ENCODE measurements at places on chromosomes 13 and 19.

DNA sequence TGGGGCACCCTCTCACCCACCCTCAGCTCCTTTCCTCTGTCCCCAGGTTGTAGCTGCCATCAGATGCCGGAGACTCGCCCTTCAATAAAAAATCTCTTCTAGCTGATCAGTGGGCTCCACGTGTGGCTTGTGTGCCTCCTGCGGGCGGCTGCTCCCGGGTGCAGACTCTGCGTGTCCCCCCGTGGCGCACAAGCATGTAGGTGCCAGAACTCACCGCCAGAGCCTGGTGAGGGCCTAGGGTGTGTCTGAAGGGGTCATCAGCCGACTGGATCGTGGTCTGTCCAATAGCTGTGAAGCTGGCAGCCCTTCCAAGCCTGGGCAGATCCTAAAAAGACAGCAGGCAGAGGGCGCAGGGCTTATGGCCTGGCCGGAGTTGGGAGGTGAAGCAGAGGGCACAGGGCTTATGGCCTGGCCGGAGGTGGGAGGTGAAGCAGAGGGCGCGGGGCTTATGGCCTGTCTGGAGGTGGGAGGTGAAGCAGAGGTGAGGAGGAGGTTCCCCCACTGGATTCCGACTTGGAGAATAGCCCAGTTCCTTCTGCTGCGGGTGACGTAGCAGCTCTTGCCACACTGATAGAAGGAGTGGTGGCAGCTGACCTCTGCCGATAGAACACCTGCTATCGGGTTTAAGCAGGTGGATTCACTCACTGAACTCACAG, 11.7 kb downstream of the NOP53 start:
- no peak for DNase-seq

DNA sequence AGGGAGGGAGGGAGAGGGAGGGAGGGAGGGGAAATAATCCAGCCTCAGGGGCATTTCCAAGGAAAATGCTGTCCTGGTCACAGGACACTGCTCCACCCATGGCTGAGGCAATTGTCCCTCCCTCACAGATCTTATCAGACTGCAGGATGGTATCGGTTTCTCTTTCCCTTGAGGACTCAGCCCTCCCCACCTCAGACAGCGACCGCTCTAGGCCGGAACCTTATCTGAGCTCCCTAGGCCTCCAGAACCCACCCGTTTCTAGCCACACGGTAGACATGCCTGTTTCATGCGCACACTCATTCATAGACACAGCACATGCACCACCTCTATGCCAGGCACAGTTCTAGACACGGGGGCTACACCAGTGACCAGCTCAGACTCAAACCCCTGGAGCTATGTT, 10.0 kb upstream of the IZUMO2 start:
- DNase-seq: no peak

GRCh38 chr19:3656747-3657394, 30.3 kb upstream of the CACTIN start:
- no peak for DNase-seq

DNA sequence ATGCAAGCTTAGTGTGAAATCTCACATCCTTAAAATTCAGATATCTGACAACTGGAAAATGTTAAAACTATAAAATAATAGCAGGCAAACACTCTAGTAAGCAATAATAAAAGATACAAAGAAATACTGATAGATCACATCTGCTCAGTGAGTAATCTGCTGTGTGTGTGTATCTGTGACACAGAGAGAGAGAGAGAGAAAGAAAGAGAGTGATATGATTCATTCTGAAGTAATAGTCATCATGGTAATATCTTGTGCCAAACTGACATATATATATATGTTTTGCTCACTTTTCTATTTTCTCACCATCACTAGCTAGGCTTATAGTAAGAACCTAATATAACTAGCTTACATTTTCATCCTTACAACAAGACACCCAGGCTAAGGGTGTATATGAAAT, 288.0 kb upstream of the SLITRK6 start:
- DNase-seq: no peak

DNA sequence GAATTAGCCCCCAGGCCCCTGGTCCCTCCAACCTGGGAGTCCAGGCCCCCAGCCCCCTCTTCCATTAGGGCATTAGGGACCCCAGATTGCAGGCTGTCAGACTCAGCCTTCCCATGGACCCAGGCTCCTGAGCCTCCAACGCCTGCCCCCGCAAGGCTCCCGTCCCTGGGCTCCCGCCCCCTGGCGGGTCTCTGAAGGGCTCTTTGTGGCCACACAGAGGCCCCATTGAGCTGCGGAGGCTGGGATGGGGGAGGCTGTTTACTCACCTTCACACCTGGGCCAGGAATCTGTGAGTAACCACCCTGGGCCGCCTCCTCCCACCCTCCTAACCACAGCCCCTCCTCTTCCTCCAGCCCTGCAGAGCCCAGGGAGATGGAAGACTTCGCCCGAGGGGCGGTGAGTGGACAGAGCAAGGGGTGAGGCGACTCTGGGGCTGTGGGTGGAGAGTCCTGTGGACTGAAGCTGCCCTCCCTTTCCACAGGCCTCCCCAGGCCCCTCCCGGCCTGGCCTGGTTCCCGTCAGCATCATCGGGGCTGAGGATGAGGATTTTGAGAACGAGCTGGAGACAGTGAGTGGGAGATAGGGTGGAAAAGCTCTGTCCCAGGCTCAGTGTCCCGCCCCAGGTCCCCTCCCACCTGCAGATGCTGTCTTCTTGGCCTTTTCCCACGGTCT, 4.9 kb downstream of the ARHGEF1 start:
- peak; percentile 48 for DNase-seq

DNA sequence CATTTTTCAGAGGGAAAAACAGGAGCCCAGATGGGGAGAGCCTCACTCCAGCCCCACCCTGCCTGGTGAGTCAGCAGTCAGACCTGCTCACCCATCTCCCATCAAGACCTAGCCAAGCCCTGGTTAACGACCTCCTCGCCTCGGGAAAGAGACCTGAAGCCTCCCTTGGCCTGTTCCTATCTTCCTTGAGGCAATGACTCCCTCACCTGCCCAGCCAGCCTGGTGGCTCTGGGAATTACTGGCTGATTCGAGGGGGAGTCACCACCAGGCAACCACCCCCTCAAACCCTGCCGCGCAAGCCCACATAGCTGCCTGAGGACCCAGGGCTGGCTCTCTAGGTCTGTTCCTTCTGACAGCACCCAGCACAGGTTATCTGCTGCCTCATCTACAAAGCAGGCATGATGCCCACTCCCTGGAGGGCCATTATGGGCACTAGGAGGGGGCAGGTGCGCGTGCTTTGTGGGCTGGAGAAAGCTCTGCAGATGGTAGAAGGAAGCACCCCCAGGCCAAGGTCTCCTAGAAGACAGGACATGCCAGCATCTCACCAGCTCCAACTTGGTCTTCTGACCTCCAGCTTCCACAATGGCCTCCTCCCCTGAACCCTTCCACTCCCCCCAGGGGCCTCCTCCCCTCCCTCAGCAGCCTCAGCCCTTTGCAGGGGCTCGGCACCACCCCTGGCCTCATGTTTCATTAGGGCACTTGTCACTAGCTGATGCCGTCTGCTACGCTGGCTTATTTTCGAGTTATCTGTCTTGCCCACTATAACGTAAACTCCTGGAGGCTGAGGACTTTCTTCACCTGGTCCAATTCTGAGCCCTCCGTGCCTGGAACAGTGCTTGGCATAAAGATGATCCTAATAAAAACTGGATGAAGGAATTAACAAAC, 10.4 kb downstream of the DEDD2 start:
- DNase-seq: no peak

- DNase-seq: no peak
Measured at GRCh38 chr13:45207319-45207718, 6.5 kb upstream of the KCTD4 start.

- no peak for DNase-seq
Measured at GRCh38 chr19:38115271-38115802, 108.7 kb downstream of the DPF1 start.

- DNase-seq: no peak
Measured at GRCh38 chr13:108156749-108157148, 58.6 kb downstream of the LIG4 start.

GRCh38 chr13:32746474-32746873, 160.2 kb downstream of the PDS5B start:
- no peak for DNase-seq

DNA sequence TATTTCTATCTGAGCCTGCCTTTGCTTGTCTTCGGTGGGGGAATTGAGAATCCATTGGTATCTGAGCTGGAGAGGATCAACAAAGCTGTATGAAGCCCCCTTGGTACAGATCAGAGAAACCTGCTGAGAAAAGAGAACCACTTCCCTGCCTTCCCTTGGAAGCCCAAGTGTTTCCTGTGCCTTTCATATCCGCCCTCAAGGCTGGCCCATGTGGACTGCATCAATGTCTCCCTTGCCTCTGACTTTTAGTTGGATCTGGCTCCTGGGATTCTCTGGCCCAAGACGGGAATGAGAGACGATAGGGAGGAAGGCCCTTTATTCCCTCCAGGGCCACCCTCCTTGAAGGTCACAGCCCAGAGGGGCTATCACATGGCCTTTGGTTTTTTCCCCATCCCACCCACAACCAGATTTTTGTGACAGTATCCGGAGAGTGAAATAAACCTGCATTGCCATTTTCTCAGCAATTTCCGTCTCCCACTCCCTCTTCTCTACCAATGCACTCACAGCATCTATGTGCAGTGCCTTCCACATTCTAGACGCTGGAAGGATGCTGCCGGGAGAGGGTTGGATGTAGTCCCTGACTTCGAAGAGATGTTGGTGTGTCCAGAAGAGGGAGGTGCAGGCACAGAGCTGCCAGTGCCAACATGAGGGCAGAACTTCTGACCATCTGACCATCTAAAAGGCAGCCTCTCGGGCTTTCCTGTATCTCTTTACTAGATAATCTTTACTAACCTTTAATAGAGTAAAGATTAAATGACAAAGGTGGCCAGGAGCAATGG, 63.8 kb downstream of the KCTD15 start:
- DNase-seq: no peak

DNA sequence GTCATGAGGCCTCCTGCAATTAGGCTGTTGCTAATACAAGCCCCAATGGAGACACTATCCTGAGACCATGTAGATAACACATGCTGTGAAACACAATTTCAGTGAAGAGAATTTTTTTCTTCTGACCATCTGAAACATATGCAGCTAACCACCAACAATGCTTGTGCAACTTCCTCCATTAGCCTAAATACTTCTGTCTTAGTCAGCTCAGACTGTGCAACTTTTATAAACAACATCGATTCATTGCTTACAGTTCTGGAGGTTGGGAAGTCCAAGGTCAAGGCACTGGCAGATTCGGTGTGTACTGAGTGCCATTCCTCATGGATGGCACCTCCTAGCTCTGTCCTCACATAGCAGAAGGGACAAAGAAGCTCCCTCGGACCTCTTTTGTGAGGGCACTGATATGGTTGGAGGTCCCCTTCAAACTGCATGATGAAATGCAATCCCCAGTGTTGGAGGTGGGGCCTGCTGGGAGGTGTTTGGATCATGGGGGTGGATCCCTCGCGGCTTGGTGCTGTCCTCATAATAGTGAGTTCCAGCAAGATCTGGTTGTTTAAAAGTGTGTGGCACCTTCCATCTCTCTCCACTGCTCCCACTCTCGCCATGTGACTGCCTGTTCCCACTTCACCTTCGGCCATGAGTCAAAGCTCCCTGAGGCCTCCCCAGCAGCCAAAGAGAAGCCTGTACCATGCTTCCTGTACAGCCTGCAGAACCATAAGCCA, 27.7 kb downstream of the STK24 start:
- DNase-seq: no peak

DNA sequence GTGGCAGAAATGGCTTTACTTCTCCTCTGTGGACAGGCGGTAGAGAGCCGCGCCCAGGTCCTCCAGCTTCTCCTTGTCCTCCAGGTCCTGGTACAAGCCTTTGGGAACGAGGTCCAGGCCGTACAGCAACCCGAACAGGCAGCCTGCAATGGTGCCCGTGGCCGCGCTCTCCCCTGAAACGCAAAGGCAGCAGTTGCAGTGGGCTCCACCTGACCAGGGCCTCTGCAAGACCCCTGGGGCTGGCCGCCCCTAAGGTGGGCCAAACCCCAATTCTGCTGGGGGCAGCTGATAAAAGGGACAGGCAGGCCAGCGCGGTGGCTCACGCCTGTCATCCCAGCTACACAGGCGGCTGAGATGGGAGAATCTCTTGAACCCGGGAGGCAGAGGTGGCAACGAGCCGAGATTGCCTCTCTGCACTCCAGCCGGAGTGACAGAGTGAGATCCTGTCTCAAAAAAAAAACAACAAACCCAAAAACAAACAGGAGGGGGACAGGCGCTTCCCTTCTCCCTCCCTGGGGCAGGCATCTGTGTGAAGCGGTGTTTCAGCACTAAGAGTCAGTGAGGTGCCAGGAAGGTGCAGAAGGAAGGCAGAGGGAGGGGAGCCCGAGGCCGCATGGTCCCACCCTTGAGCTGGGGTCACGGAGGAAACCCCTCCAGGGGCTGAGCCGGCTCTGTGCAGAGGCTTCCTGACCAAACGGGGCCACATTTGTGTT, 30.3 kb downstream of the ADPRHL1 start:
- DNase-seq: no peak

DNA sequence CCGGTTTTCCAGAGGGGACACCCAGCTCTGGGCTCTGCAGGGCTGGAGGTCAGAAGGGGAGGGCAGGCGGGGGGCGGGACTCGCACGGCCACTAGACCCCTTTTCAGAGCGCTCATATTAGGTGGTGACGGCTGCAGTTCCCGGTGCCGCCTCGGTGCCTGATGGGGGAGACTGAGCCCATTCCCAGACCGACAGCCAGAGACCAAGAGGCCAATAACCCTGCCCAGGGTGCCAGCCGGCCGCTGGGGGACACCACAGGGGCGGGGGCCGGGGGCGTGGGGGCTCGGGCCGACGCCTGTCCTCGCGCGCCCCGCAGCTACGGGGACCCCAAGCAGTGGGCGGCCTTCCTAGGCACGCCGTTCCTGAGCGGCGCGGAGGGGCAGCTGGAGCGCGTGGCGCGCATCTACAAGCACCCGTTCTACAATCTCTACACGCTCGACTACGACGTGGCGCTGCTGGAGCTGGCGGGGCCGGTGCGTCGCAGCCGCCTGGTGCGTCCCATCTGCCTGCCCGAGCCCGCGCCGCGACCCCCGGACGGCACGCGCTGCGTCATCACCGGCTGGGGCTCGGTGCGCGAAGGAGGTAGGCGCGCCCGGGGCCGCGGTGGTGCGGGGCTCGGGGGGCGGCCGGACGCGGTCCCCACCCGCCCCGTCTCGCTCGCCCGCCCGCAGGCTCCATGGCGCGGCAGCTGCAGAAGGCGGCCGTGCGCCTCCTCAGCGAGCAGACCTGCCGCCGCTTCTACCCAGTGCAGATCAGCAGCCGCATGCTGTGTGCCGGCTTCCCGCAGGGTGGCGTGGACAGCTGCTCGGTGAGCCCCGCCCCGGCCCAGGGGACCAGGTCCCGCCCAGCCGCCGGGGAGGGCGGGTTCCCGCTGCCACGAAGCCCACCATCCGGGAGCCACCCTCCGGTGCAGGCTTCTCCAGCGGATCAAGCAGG, 2.4 kb downstream of the TIMM13 start:
- no peak for DNase-seq

GRCh38 chr19:8334458-8335342, 8.4 kb downstream of the KANK3 start:
- no peak for DNase-seq

All from NCI-H187 (cell line).